ENCODE measurements at places on chromosomes 7 and 10.
A peak's percentile ranks its signal among the peaks of the same experiment; 100 is the strongest.

DNA sequence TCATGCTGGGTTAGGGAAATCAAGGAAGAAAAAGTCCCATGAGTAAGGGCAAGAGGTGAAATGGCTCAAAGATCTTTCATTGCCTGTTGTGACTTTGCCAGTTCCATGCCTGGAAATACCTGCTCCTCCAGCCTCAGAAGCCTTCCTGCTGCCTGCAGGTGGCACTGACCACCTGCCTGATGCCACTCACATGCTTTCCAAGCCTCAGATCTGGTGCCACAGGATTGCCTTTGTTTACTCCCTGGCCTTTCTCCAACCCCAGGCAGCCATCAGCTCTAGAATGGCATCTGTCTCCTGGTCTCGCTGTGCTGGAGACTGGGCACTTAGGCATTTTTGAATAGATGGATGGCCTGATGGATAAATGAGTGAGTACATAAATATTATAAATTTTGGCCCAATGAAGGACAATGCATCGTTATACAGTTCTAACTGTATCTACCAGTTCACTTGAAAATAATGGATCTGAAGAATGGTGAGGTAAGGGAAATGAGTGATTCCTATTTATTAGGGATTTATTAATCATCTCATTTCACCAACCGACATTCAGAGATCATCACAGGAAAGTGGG lies 657.2 kb downstream of the INHBA start:
- no peak for DNase-seq

DNA sequence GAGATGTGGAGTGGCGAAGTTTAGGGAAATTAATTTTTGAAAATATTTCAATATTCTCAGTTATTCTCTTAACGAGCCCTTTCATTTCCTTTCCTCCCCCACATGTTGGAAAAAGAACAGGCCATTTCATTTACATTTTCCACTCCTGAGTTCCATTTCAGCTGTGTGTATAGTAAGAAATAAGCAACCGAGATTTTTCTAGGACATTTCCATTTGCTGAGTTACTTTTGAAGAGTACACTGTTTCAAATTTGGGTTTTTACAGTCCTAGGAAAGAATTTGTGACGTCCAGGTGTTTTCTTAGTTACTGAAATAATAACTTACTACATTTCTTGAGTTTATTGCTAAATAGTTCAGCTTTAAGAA lies 1.2 kb downstream of the SEPTIN7 start:
- no peak for DNase-seq

DNA sequence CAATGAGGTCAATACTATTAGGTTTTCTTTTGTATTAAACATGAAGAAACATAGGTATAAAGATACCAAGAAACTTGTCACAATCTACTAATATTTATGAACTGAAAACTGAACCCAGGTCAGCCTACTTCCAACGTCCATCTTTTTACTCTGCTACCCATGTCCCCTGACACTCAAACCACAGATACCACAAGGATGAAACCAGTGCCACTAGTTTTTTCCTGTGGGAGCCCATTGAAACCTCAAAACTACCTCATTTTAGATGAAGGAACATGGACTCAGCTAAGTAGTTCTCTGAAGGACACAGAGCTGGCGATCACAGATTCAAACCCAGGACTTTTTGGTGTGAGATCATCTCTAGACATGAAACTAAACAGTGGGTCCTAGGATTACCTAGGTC lies 6.8 kb downstream of the TET1 start:
- no peak for DNase-seq

DNA sequence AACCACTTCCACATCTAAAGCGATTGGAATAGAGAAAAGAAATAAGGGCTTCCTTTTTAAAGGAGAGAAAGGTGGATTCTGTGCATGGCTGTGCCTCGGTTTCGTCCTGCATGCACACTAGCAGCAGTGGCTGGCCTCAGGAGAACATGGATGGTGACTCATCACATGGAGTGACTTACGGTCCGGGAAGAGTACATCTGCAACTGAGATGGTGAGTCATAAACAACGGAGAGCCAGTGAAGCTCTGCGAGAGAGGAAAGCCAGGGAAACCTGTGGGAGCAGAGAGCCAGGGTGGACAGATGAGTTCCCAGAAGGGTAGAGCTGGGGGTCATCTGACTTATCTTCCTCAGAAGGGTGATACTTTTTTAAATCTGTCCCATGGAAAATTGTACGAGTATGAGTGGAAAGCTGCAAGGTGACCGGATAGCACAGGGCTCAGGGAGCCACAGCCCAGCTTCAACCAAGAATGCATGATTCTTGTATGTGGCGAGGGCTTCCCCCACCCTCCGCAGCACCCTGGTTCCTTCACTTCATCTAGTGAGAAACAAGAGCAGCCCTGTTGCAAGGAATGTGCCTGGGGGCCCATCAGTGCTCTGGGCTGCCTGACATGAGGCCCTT lies 259.1 kb downstream of the KLF6 start:
- no peak for DNase-seq

DNA sequence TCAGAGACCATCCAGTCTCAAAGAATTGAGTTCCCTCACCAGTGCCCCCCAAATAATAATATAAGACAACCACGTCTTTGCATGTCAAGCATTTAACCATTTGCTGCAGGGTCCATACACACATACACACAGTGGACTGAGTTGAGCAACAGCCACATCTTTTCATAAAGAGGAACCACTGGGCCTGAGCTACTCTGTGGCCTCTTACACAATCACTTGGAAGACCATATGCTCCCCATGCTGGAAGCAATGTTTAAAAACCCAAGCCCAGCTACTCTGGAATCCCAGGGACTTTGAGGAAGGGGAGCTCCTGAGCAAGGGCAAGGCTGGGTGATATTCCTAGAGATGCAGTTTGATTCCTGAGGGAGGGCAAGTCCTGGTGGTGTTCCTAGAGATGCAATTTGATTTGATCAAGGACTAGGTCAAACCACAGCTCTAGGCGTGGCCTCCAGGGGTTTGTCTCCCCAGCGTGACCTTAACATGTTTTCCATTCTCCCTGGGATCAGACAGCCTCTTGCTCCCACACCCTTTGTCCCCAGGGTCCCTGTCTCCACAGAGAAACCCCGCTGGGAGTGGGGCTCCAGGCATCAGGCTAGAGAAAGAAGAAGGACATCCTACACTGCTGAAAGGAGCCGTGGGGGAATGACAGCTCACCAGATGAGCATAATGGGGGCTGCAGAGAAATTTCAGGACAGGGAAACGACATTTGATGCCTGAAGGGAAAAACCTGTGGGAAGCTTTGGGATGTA lies 376.2 kb upstream of the MGMT start:
- no peak for DNase-seq

DNA sequence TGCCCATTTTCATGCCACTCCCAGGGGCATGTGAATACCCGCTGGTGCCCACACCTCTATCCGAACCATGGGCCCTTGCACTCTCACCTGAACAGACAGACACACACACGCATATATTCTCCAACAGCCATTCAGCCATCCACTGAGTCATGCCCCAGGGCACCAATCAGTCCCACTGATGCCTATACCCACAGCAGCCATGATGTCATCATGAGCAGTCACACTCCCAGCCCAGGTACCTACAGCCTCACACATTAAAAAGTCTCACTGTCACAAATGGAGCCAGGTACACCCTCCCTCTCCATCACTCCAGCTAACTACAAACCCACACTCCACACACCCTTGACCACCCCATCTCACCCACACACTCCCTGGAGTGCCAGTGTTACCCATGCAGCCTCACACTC lies 12.2 kb downstream of the VSIR start:
- no peak for DNase-seq

GRCh38 chr7:8363407-8364015 lies 69.9 kb upstream of the NXPH1 start:
- no peak for DNase-seq

DNA sequence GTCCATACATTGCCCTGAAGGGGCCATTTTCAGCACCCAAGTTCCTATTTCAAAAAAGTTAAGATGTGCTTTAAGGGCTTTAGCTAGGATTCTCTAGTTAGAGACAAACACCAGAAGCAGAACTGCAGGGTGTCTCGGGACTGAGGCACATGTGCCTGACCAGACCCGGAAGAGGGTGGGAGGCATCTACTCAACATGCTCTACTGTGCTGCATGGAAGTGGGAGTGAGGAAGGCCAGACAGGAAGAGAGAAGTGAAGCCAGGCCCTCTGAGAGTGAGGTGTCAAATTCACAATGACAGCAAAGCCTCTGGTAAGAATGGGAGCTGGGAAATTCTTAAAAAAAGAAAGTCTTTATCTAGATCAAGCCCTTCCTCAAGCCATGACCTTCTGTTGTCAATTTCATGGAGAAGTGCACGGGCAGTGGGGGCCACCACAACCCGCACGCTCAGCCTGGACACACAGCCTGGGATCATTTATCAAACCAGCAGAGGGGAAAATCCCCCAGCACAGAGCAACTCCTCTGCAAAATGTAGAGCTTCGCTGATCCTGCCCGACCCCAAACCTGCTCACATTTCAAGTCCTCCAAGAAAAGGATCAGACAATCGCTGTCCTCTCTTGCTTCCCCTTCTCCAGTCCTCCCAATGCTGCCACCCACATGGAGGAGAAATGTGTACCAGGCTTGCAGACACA lies 38.7 kb downstream of the PLXNA4 start:
- no peak for DNase-seq

- DNase-seq = no peak
Observed at GRCh38 chr7:95303013-95303905, 21.1 kb downstream of the PON1 start.

- peak; percentile 62 for DNase-seq
Observed at GRCh38 chr10:22437620-22438588, 92.6 kb downstream of the SPAG6 start.

GRCh38 chr10:42933448-42934340 lies 143.2 kb upstream of the RET start:
- peak; percentile 15 for DNase-seq

DNA sequence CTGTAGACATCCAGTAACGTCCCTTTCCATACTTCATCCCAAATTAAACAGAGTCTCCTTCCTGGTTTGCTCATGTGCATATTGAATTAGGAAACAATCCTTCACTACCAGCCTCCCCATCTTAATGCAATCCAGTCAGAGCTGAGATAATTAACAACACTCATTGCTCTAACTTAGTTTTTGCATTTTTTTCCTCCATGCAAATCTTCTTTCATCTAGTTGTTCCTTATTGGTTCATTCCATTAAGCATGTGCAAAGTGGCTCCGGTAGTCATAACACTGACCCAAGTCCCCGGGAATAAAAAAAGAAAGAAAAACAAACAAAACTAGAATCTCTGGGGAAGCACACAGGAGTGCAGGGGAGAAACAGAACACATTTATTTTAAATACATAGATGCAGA lies 1176.1 kb downstream of the GATA3 start:
- no peak for DNase-seq

GRCh38 chr10:49387071-49387470 lies 8.8 kb downstream of the DRGX start:
- no peak for DNase-seq

DNA sequence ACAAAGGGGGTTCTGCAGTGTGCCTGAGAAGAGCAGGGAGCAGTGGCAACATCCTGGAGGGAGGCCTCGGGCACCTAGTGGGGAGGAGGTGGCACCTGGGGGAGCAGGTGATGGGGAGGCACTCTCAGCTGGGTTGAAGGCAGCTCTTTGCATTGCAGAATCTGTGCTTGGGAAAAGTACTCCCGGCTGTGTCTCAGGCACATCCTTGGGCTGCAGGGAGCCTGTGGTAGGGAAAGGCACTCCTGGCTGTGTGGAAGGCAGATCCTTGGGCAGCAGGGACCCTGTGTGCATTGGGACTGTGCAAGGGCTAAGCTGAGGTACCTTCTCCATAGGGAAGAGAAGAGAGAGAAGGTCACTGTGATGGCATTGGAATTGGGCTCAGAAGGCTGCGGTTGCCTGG lies 52.8 kb upstream of the ANTXRL start:
- no peak for DNase-seq

DNA sequence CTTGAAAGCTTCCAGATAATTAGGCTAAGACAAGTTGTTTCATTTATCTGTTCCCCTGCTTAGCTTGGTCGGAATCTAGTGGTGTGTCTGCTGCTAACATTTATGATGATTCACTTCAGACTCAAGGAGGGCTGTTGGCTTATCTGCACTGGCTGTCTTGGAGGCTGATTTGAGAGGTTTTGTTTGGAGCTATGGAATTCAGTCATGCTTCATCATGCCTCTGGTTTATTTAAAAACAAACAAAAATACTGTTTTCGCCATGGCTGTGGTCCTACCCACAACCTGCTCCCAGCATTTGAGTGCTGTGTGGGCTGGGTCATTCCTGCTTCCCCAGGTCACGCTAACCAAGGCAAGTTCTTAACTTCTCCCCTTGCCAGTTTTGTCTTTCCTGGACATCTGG lies 11.7 kb upstream of the ARPC1B start:
- no peak for DNase-seq

DNA sequence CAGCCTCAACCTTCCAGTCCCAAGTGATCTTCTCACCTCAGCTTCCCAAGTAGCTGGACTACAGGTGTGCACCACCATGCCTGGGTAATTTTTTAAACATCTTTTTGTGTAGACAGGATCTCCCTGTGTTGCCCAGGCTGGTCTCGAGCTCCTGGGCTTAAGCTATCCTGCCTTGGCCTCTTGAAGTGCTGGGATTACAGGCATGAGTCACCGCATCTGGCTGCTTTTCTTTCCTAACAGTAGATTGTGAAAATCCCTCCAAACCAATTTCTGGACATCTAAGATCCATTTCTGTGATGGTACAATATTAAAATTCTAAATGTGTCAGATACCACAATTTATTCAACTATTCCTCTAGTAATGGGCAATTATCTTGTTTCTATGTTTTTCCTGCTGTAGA lies 38.7 kb downstream of the RAB18 start:
- no peak for DNase-seq

DNA sequence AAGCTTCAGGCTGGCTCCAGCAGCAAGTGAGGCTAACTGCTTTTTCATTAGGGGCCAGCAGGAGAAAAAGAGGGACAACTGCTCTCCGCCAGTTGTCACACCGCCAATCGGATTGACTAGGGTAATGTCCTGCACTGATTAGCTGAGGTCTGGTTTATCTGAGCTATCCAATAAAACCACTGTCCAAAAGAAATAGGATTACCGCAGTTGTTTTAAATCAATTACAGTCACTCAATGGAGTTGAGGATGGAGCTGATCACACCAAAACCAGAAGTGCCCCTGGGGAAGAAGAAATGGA lies 351.4 kb upstream of the NPVF start:
- no peak for DNase-seq

DNA sequence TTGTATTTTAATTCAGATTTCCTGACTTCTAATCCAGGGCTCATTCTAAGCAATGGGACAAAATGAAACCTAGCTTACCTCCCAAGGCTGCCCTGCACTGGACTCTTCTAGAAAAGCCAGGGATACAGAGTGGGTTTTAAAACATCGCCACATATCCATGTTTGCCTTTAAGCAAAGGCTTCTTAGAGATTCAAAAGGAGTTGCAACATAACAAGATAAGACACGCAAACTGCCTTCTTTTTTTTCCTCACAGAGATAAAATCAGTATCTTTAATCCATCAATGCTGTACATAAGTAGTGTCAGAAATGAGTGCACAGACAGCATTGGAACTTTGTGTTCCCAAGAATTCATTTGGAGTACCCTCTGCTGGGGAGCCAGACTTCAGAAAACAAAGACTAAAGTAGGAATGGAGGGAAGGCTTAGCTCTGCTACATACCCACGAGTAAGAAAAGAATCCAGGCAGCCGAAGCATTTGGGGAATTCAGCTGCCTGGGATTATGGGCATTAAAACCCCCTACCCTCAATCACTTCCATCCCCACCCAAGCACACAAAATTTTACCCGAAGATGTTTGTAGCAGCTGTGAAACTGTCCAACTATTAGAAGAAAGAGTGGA lies 427.8 kb downstream of the ARL4A start:
- no peak for DNase-seq
